ENCODE measurements at places on chromosomes 12 and 14. TPM values are rescaled to one million over a fixed set of nuclear protein-coding genes. Genes with fewer than 3 reads are reported as not detected.

TMBIM6 gene
- 478 TPM for total RNA-seq

OR11H12 gene
- total RNA-seq = not detected

DAAM1 gene
- 14.7 TPM for total RNA-seq

B4GALNT3 gene
- total RNA-seq = 0.75 TPM

RNU4-1 gene
- total RNA-seq = not detected

NOP9 gene
- 18.7 TPM for total RNA-seq

MYL6B gene
- 77.2 TPM for total RNA-seq

SYNE2 gene
- total RNA-seq = 9.1 TPM

RHEBL1 gene
- total RNA-seq = 4.5 TPM

FAM234B gene
- 4.6 TPM for total RNA-seq

RNASE3 gene
- total RNA-seq = not detected

ADAM21 gene
- total RNA-seq = not detected

All from A549 treated with ZK216348 at 1 μM for 4 hours (cell line).